ENCODE measurements at places on chromosomes 2 and 18.

GRCh38 chr18:78920456-78921138 lies 59.0 kb upstream of the SALL3 start:
- no peak for DNase-seq

- DNase-seq = no peak
Observed at GRCh38 chr2:123061534-123061933, 963.6 kb upstream of the CNTNAP5 start.

GRCh38 chr2:4219571-4219970 lies 516.2 kb downstream of the DCDC2C start:
- DNase-seq = no peak

DNA sequence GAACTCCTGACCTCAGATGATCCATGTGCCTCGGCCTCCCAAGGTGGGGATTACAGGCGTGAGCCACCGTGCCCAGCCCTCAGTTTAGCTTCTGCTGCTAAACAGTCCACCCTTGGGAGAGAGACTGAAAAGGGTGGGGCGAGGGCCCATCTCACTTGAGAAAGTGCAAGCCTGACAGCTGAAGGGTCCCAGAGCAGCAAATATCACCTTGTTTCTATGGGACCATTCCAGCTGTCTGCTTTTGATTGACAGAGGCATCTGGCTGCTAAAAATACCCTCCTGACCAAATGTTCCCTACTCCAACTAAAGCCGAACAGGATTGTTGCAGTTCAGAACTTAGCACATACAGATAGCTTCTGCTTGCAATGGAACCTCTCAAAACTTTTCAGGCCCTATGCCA lies 436 bp upstream of the SMYD1 start:
- no peak for DNase-seq

GRCh38 chr18:9612215-9612830 lies 2.0 kb downstream of the PPP4R1 start:
- peak; percentile 61 for DNase-seq

Measured in CD4-positive, alpha-beta T cell treated with Interleukin-4 for 1 hour (primary cell).